ENCODE measurements at places on chromosomes 3 and 15. TPM values are rescaled to one million over a fixed set of nuclear protein-coding genes. Genes with fewer than 3 reads are reported as not detected.

DNA sequence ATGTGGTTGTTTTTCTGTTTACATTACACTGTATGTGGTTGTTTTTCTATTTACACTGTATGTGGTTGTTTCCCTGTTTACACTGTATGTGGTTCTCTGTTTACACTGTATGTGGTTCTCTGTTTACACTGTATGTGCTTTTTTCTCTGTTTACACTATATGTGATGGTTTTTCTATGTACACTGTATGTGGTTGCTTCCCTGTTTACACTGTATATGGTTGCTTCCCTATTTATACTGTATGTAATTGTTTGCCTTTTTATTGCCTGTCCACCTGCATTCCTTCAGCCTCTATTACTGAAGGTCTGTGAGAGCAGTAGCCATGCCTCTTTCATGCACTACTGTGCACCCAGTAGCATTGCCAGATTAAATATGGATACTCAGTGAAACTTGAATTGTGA is 94.3 kb downstream of the MITF start:
- DNase-seq: no peak

GRCh38 chr3:67018105-67018788 is 20.1 kb downstream of the KBTBD8 start:
- DNase-seq: no peak

GRCh38 chr3:170734735-170735065 is 135.3 kb downstream of the RPL22L1 start:
- no peak for DNase-seq

FRMD4B gene
- 13.2 TPM for polyA plus RNA-seq

DNA sequence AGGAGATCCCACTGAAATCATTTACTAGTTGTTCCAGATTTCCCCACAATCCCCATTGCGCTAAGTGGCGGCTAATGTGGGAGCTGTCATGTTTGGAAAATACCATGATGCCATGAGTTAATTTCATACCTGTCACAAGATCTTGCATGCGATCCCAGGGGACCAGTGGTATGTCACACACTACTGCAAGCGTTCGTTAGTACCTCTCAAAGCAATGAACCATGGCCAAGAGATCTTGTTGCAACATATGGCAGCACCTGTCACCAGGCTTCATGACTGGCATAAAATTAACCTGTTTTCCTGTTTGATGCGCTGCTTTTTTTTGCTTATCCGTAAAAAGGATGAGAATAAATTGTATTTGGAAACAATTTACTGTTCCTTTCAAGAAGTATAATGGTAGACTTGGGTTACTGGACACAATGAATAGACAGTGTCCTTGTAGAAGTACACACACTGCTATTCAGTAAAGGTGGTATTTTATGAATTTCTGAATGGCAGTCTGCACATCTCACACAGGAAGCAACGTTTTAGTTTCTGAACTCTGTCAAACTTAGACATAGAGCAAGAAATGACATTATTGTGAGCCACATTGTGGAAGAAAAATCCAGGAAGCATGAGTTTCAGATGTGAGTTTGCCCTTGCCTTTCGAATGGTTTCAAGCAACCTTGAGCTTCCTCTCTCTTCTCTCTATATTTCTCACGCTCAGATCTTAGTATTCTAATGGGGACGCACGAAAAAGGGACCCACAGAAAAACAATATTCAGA is 81.9 kb downstream of the CHL1 start:
- DNase-seq: no peak

GREM1 gene
- 33.2 TPM for polyA plus RNA-seq

MAP1A gene
- 1.2 TPM for polyA plus RNA-seq

MOBP gene
- polyA plus RNA-seq: 0.60 TPM

DNA sequence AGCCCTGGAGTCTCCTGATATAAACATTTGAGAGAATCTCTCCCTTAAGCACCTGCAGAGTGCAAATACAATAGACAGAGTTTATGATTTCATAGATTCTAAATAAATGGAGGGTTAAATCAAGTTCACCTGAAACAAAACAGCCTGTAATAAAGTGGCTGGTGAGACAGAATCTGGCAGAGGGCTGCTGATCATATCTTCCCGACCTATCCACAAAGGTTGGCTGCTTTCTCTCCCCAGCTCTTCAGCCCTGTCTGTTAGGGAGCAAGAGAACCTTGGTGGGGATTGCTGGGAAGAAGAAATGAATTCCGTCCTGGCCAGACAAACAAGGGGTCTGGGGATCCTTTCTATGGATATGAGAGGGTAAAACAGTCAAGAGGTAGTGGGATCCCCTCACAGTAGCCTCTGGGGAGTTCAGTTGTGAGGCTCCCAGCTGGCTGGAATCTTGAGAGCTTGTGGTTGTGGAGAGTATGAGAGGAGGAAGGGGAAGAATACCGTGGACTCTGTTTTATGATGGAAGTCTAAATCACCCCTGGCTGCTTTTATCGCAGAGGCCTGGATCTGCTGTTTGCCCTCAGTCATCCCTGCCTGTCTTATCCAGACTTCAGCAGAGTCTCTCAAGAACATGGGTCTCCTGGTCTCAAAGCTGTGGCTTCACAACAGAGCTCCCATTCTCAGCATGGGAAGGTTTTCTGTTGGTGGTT is 451.3 kb downstream of the NTRK3 start:
- DNase-seq: no peak

- no peak for DNase-seq
Measured at GRCh38 chr15:78923480-78924360, 21.1 kb downstream of the CTSH start.

DNA sequence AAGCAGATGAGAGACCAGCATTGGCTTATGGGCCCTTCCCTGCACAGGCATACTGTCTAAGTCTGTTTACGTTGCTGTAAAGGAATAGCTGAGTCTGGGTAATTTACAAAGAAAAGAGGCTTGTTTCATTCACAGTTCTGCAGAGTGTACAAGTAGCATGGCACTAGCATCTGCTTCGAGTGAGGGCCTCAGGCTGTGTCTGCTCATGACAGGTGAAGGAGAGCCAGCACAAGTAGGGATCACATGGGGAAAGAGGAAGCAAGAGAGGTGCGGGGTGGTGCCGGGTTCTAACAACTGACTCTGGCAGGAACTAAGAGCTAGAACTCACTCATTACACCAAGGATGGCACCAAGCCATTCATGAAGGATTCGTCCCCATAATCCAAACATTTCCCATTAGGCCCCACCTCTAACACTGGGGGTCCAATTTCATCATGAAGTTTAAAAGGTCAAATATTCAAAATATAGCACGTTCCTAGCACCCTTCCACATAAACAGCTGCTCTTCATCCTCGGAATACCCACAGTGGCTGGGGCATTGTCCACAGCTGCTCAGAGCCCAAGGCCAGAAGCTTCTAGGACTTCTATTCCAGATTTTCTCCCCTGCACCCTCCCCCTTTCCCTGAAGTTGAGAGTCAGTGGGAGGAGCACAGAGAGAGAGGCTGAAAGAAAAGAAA is 5.6 kb downstream of the RTP3 start:
- no peak for DNase-seq

AKAP13 gene
- polyA plus RNA-seq: 21.6 TPM

TTC23 gene
- polyA plus RNA-seq: 8.2 TPM

SLC28A2 gene
- polyA plus RNA-seq: 3.0 TPM

All from sigmoid colon (tissue), 7 donors.